ENCODE measurements at places on chromosomes 11 and 22.

DNA sequence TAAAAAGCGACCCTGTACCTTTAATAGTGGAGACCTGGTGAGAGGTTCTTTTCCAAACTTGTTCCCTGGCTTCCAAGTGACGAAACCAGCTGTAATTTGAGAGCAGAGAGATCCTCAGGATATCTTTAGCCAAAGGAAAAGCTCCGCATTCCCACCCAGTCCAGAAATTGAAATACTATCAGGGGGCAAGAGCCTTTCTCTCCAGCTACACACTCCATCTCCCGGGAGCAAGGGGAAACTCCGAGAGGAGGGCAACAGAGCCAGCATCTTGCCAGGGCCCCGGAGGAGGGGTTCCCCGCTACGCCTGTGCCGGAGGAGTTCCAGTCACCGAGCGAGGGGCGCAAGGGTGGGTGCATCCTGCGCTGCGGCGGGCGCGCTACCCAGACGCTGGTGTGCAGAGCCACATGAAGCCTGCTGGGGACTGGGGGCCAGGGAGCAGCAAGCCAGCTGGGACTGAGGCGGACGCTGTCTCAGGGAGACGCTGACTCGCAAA lies at the start of gene FIBIN:
Gene FIBIN, plus strand, starts transcription at position 148 of the 493 bp plus-strand sequence. CDS start 415 bp downstream, outside the sequence.
- DNase-seq, result peak; percentile 83

DNA sequence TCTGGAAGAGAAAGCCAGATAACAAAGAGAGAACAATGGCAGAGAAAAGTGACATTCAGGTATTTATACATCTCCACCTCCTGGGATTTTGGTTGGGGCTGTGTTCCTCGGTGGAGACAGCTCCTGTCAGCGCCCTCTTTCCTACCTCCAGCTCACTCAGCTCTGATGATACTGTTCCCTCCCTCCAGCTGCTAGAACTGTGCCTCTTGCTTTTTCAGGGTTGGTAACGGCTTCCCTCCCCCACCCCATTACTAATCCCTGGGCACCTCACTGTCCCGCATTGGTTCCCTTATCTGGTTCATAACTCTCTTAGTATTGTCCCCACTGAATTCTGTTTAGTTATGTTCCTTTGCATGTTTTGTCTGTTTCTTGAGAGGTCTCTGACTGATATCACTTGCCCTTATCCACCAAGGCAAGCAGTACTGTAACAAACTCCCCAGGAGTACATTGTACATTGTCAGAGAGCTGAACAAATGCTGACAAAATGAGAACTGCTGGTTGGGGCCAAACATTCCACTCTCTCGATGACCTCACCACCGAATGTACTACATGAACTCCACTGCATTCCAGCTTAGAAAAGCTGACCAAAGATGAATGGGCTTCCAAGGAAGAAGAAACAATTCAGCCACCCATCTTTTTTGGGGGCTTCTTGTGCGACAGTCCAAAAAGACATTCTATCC lies 5.7 kb upstream of the FBXO3 start:
- peak; percentile 40 for DNase-seq

GRCh38 chr11:36376009-36376887 lies 80.2 kb downstream of the PRR5L start:
- DNase-seq, result peak; percentile 60

DNA sequence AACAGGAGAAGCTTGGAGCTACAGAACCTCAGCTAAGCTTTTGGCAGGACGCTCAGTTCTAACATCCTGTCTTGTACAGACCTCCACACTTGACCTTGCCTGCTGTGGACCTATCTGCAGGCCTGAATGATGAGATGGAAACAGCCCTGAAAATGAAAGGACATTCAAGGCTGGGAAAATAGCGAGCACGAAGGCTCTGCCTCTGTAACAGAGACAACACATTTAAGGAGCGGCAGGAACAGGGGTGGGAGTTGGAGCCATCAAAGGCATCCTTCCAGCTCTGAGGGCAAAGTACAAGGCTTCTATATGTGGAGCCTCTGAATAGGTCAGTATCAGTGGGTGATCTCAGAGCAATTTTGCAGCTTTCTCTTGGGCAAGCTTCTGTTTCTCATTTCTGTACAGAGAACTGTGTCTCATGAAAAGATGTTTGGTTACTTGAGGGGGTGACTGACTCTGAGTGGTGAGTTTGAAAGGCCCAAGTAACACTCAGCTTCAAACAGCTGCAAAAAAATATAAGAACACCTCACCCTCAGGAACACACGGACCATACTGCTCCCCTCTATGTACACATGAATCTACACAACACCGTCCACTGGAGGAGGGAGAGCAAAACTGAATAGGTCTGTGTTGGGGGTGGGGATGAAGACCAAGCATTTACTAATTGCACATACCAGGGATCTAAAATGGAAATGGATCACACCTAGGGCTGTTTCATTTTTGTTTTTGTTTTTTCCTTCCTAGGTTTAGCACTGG lies 101.6 kb downstream of the CCDC81 start:
- DNase-seq, result no peak

DNA sequence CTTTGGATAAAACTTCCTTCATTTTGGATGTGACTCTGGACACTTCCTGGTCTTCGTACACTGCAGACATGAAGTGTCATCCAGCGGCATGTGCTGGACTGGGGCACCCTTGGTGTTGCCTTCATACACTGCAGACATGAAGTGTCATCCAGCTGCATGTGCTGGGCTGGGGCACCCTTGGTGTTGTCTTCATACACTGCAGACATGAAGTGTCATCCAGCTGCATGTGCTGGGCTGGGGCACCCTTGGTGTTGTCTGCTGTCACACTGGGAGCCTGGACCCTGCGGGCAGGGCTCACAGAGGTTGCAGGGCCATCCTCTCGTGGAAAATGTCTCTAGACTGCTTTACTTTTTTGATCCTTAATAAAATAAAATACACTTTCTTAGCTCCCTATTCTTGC lies 771.4 kb downstream of the BRD1 start:
- DNase-seq, result no peak

GRCh38 chr11:47518212-47518964 lies 34.5 kb downstream of the CELF1 start:
- DNase-seq, result no peak

DNA sequence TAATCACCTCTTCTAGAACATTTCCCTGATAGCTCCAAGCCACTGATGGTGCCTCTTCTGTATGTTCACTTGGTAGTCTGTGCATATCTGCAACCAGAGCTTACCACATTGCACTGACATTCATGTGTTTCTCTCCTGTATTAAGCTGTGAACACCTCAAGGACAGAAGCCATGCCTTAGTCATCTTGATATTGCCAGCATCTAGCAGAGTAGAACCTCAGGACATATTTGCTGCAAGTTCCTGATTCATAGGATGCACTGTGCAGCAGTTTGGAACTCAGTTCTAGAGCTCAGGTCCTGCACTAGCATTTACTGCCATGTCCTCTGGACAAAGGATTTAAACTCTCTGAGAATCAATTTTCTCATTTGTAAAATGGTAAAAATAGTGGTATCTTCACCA lies 722.4 kb upstream of the ANO5 start:
- no peak for DNase-seq

DNA sequence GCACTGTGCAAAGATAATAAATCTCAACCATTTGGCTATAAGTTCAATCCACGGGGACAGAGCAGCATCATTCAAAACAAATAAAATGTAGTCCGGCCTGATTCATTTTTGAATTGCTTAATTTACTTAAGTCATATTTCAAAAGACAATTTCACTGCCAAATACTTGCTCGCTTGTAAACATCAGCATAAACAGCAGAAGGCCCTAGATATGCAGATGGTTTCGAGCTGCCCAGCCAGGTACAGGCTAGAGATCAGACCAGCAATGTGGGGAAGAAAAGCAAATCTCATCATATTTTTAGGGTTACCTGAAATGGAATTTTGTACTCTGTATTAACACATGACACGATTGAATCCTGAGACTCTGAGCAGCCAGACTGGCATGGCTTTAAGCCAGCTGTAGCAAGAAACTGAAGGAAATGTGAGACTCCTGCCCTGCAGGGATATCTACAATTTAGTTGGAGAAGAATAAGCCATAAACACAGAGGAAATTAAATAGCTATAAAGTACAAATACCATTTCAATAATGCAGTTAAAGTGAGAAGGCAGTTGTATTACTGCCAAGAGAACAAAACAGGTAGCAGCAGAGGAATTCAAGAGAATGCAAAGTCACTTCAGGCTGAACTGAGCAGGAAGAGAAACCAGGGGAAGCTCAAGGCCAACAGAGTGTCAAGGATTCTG lies 440.3 kb downstream of the ETS1 start:
- no peak for DNase-seq

DNA sequence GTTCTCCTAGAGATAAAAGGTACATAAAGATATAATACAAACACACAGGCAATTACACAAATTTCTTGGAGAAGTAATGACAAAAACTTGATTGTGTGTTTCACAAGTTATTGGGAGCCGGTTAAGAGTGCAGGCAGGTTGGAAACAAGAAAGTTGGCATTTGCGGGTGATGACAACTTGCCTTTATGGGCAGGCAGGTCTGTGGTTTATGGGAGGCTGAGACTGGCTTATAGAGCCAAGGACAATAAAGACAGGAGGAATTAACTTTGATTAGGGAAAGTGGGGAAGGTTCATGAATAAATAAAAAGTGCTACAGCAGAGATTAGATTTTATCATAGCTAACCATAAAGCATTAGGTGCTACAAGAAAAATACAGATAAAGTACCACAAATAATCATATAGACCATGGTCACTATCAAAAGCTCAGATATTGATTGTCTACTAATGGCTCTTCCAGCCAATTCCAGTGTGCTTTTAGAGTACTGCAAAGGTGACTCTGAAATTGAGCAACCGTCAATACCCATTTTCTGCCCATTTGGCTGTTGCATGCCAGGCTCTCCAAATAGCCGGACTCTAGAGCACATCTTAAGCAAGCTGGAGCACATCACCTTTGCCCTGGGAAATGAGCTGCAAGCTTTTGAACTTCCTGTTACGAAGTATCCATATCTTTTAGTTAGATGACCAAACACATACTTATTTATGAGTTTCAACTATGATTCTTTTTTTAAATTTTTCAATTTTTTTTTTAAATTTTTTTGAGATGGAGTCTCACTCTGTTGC lies 33.9 kb upstream of the GAB2 start:
- DNase-seq, result no peak

Measured in right hindlimb (tissue), 1 donor.